ENCODE measurements at places on chromosomes 11 and 22.

DNA sequence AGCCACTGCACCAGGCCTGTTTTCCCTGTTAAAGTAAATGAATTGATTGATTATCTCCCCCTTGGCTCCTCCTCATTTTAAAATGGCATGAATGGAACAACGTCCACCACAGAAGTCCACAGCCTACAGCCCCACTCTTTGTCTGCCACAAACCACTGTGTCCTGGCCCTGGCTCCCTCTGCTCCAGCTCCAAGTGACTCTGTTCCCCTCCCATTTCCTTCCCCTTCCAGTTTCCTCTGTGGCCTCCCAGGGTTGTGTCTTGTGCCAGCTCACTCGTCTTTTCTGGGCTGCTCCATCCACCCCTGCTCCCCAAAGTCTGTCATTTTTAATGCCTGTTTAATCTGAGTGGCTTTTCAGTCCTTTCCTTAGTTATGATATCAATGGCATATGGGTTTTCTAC lies 52.4 kb upstream of the CD5 start:
- no peak for DNase-seq

- no peak for DNase-seq
Observed at GRCh38 chr22:37157516-37158285, 8.0 kb upstream of the IL2RB start.

DNA sequence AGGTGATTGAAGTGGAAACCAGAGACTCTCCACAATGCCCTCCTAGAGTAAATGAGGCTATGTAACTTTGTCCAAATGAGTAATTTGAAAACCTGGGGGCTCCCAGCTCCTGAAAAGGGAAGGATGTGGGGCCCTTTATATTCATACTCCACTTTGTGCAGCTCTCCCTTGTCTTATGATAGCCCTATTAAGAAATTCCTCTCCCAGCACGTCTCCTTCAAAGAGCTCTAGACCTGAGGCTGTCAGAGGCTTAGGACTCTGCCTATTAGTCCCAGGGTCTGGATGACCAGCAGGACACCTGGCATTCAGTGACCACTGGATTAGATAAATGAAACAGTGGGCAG lies 2.1 kb downstream of the SLC43A1 start:
- DNase-seq = no peak

DNA sequence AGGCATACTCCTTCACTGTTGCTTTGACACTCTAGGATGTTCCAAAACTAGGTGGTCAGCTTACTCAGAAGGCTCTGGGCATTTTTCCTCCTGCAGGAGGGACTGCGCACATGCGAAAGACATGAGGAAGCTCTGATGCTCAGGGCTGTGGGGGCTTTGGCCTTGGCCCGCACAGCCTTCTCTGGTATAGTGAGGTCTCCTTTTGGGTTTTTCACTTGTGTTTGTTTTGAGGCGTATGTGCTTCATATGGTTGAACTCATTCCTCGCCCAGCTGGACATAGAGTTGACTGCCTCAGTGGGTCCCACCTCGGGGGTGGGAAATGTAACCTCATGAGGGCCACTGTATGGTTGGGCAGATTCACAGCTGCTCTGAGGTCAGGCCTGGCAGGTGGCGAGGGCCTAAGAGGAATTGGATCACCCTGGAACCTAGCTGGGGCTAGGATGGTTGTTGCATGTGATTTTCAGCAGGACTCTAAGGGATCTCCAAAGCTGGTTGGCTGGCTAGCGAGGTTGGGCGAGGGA lies 63.7 kb downstream of the PTPRJ start:
- no peak for DNase-seq

GRCh38 chr22:45319324-45319685 lies 9.6 kb downstream of the FAM118A start:
- peak; percentile 61 for DNase-seq
